ENCODE measurements at places on chromosomes 7 and 10.

DNA sequence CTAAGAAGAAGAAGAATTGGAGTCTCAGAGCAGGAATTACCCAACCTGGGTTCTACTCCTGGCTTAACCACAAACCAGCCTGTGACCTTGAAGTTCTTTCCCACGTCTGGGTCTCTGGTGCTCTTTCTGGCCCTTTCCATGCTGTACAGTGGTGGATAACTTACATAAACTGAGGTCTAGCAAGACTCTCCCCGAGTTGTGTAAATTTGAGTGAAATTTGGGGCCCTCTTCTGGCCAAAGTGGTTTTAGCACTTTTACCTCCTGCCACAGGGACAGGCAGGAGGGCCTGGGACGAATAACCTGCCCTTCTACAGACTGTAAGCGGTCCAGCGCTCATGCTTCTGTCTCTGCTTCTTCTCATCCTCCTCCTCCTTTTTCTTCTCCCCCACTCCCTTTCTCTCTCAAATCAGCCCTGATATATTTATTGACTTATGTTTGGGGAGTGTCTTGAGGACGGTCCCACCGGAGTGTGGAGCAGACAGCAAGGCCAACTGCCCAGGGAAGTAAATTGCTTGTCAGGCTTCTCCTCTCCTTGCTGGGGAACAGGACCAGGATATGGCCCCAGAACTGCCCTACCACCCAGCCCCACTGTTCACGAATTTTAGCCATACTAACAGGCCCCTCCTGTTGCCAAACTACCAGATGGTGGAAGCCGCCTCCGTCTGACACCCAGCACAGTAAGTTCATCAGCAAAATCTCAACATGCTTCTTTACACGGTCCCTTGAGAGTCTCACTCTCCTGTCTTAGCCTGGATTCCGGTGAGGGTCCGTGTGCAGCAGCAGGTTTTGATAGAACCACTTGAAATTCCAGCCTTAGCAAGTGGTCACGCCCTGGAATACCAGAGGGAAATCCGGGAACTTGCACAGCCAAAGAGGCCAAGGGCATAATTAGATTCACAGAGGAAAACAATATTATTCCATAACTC, 4.0 kb upstream of the SH3PXD2A start:
- DNase-seq, result peak; percentile 59

DNA sequence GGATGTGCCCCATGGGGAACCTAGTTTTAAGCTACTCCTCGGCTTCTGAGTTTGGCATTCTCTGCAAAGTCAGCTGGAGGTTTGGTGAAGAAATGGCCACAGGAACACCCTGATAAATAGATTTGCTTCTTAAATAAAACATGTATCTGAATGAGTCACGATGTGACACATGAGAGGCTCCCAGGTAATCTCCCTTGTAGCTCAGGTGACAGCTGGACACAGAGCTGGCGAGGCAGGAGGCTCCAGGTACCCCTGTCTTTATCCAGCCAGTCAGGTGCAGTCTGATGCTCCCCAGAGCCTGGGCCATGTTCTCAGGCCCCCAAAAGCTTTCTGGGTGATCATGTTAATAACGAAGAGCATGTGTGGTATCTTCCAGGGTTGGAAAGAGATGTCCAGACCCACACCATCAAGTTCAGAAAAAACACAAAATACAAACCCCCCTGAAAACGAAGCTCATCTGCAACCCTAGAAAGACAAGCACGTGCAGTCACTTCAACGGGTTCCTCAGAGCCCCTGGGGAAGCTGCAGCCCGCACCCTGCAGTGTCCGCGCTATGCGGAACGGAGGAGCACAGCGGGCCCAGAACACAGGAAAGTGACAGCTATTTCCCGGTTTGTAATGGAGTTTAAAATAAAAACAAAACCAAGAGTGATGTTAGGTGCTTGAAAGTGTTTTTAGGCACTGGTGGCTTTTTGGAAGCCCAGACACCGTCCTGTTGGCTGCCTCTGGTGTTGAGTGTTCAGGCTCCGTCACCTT, 69.4 kb downstream of the ZRANB1 start:
- DNase-seq, result no peak

- DNase-seq, result no peak
These were observed 763.6 kb downstream of the PHTF2 start for GRCh38 chr7:78562191-78562590.

DNA sequence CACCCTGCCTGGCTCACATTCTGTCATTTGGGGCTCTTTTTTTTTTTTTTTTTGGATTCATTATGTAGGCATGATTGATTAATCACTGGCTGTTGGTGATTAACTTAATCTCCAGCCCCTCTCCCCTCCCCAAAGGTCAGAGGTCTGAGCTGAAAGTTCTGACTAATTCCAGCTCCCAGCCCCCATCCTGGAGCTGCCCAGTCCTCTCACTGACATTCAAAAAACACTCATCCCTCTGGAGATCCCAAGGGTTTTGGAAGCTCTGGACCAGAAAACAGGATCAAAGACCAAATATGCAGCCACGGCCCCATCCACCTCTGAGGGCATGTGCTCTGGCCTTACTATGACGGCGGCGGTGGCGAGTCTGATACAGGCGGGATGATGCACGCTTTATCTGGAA, 53.8 kb downstream of the RBM17 start:
- DNase-seq, result no peak

DNA sequence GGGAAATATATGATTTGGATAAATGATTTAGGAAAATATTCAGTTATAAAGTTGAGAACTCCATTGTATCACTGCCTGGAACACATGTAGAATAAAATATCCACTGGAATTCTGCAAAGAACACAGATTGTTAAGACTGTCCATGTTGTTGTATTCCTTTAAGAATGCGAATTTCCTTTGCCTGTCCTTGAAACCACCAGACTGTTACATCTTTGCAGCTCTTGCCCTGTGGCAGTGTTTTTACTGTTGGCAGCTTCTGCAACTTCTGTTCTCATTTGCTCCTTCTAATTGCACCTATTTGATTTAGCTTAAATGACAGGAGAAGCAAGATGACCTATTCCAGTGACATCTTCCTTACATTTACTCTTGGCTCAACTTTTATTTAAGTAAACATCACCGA, 39.7 kb downstream of the MALSU1 start:
- no peak for DNase-seq

GRCh38 chr10:47264797-47265281, 35.2 kb upstream of the GDF10 start:
- no peak for DNase-seq

DNA sequence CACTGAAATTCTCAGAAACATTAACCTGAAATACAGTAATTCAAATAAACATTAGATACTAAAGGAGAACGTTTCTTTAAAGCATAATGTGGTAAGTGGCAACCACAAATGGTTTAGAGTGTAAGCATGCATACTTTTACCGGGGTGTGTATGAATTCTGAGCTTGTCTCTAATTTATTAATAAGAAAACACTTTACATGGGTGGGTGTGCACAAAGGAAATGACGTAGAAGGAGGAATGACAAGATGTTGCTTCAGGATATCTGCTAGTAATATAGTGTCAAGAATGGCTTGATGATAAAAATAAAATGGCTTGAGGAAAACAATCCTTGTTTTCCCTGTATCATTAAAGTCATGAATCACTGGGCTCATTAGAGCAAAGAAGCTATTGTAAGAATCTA, 92.5 kb downstream of the ARL4A start:
- no peak for DNase-seq

- DNase-seq, result no peak
These were observed 112.8 kb downstream of the KLF6 start for GRCh38 chr10:3672220-3672619.

DNA sequence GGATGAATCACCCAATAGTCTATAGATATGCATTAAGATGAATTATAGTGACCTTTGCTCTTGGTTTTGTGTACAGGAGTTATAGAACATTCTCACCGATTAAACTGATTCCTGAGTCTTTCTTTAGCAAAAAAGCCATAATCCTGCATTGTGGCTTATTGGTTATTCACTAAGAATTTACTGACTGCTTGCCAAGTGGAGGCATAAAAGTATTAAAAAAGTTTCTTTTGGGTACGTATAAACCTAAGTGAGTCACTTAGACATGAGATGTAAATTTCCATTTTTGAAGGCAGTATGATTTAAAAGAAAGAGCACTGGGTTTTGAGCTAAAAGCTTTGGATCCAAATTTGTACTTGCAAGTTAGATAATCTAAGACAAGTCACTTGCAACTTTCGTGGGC, 100.7 kb downstream of the CDK6 start:
- DNase-seq, result no peak

DNA sequence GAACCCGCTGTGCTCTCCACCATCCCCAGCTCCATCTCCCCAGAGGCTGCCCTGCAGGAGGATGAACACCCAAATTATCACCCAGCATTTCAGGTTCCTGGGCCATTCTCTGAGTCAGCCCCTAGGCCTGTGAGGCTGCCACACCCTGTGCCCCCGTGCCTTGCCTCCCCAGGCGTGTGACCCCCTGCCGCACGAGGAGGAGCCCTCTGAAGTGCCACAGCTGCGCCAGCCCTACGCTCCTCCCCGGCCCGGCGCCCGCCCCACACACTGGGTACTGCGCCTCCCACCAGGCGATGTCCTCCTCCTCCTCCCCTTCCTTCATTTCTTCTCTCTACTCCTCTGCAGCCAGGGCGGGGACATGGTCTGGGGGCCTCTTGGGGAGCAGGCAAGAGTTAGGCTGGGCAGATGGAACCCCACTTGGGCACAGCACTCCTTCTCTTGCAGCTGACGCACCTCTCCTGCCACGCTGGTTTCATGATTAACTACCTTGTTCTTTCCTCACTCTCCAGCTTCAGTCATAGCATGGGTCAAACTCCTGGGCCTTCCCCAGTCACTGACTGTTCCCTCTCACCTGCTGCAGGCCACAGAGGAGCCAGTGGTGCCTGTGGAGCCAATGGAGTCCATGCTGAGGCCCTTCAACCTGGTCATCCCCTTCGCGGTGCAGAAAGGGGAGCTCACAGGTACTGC, 12.7 kb upstream of the ATP6V1F start:
- DNase-seq, result no peak

DNA sequence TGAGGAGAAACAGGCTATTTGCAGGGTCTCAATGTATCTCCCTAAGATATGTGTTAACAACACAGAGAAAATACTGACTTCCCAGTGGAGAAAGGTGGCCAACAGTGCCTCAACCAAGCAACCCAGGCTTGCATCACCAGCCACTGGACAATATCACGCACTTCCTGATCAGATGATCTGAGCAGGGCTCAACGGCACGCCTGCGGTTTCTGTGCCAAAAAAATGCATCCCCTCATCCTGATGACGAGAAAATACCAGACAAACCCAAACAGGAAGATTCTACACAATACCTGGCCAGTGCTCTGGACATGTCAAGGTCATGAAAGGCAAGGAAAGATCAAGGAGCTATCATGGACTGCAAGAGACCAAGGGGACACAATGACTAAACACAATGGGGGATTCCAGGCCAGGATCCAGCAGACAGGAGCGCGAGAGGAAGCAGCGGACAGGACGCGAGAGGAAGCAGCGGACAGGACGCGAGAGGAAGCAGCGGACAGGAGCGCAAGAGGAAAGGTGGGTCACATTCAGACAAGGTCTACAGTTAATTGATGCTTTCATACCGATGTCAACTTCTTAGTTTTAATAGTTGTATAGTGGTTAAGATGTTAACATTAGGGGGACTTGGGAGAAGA, 51.1 kb downstream of the GNA12 start:
- DNase-seq, result no peak

DNA sequence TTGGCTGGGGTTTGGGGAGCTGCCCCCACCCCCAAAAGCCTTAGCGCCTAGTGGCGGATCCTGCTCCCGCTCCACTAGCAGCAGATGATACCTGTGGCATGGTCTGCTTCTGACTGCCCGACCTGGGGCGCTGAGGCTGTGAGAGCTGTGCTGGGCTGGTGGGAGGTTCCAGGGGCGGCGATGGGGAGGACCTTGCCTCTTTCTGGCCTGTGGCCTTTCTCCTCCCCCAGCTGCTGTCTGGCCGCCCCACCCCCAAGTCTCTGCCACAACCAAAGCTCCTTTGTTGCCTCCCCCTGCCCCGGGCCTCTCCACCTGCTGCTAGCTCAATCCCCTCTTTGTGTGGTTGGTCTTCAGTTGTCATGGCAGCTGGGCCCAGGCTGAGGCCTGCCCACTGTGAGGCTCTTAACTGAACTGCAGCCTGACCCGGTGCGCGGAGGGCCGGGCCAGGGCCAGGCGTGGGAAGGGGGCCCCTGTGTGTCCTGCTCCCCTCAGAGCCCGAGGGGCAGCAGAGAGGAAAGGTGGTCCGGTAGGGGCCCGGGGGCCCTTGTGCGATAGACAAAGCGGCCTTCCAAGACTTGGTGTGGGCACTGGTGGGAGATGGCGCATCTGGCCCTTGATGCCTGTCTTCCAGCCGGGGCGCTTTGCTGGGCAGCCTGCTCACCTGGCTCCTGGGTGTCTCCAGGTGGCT, 4.7 kb downstream of the ZNF775 start:
- DNase-seq, result no peak

DNA sequence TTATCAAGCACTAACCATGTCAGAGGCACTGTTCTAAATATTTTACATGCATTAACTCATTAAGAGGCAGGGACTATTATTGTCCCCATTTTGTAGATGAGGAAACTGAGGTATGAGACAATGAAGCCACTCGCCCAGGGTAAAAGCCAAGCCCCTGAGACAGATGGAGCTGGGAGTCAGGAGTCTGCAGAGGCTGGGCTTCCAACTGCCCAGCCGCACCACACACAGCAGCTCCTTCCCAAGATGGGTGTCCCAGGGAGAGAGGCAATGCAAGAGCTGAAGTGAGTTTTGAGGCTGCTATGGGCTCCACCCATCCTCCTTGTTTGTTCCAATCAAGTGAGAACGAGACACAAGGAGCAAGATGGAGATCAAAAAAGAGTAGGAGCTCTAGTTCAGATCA, 244.2 kb downstream of the KCNMA1 start:
- DNase-seq, result no peak

DNA sequence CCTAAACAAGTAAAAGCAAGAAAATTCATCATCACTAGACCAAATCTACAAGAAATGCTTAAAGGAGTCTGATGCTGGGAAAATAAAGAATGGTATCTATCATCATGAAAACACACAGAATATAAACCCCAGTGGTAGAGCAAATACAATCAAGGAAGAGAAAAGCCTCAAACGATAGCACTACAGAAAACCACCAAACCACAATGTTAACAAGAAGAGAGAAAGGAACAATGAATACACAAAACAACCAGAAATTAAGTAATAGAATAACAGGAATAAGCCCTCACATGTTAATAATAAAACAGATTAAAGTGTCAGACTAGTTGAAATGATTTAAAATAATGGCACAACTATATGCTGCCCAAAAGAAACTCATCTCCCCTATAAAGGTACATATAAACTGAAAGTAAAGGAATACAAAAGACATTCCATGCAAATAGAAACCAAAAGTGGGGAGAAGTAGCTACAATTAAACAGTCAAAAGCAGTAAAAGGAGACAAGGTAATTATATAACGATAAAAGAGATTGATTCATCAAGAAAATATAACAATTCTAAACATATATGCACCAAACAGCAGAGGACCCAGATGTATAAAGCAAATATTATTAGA, 77.3 kb downstream of the JMJD1C start:
- no peak for DNase-seq

Measured in brain microvascular endothelial cell (primary cell).